Muscle of arm (tissue), 14 donors: ENCODE measurements at places on chromosomes 7 and 10.

- no peak for DNase-seq
Observed at GRCh38 chr7:141575654-141576448, 24.6 kb downstream of the AGK start.

GRCh38 chr7:115793958-115794702 lies 236.4 kb downstream of the TFEC start:
- no peak for DNase-seq

DNA sequence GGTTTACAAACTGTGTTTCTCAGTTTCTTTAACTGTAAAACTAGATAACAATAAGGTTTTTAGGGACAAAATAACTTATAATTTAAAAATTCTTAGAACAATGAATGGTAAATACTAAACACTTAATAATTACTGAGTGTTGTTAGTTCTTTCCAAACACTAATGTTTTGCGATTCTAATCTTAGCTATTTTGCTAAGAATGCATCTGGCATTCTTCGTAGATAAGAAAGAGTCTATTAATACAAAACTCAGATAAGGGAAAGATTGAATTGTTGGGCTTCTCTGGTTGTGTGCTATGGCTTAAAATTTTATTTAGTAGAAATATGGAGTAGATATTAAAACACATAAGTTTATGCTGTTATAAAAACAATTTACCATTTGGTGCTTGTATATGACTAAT lies 45.4 kb downstream of the TMEM229A start:
- DNase-seq, result no peak

- peak; percentile 29 for DNase-seq
Observed at GRCh38 chr7:155804897-155805825, 7.1 kb downstream of the SHH start.

- no peak for DNase-seq
Observed at GRCh38 chr7:108015740-108016139, 12.8 kb upstream of the LAMB1 start.

- no peak for DNase-seq
Observed at GRCh38 chr10:100509241-100509840, 10.3 kb downstream of the SEC31B start.

DNA sequence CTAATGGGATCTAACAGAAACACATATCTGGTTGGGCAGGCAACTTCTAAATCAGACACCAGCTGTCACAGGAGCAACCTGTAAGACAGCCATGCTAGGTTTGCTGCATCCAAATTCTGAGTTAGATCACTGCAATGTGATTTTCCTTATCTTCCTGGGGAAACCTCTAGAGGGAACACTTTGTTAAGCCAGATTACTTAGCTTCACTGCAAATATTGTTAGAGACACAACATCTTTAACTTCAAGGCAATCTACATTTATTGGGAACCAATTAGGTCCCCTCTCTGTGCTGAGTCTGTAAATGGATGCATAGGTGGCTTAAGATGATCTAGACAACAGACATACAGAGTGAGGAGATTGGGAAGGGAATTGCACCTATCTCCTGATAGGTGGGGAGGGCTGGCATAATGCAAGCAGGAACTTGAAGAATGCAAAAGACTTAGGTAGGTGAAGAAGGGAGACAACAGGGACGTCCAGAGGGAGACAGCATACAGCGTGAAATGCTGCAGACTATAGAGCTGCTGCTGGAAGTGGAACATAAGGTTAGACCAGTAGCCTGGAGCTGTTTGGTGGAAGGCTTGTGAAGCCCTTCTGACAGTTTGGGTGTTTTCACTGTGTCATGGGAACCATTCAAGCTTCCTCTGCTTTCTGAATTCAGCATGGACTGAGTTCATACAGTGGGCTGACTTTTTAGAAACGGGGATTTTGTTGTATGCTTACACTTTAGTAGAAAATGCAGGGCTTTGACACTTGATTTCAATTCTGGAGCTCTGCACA lies 109.8 kb upstream of the ELMO1 start:
- no peak for DNase-seq

DNA sequence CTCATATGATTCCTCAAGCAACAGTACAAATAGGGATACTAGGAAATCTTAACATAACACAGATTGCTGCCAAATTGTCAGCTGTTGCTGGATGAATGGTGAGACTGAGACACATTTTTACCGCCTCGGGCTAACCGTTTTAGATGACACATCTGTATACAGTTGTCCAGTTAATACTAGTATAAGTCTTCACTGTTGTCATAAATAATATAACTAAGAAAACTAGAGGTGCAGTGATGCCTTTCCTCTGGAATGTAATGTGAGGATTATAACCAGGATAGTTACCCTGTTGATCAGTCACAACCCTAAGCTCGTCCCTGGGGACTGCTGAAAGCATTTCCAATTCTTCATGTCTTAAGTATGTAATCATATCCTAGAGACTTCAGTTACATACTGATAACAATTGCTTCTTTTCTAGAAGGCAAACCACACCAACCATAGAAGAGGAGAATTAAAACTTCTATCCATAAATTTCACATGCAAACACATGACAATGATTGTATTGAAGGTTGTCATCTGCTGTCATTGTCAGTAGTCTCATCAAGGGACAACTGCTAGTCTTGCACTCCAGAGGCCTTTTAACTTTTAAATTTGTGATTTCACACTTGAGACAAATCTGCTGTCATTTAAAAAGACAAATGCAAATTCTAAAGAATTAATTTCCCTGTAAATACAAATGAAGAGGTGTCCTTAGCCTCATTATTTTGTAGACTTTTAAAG lies 100.4 kb upstream of the SEMA3D start:
- peak; percentile 23 for DNase-seq

- no peak for DNase-seq
Observed at GRCh38 chr10:22630234-22631174, 83.9 kb downstream of the PIP4K2A start.

- DNase-seq, result no peak
Observed at GRCh38 chr7:91193141-91193540, 71.1 kb upstream of the FZD1 start.

DNA sequence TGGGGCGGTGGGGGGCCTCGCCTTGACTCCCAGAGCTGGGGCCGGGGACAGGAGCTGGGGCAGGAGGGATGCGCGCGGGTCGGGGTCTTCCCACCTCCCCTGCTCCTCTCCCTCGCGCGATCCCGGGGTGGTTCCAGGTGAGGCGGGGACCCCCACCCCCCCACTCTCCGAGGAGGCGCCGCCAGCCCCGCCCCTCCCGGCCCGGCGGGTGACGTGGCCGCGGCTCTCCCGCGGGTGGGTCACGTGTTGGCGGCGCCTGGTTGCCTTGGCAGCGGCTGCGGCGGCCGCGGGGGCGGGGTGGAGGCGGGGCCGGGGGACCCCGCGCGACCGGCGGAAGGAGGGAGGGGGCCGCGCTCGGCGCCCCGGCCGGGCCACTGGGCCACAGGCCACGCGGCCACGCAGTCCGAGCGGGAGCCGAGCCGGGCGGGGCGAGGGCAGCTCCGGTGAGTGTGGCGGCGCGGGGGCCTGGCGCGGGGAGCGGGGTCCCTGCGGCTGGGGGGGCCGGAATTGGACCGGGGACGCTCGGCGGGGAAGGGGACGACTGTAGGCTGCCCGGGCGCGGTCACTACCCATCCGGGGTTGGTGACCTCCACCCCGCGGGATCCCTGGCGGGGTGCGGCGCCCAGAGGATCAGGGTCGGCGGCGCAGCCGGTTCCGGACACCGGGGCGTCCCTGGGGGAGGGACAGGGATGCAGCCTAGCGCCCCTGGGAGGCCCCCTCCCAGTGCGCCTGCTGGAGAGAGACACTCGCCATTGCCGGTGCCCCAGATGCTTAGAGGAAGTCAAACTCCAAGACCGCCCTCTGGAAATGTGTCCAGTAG lies at the start of gene ORAI2:
ORAI2 (plus strand) TSS at position 357 of the 820 bp plus-strand sequence. CDS start 5,382 bp downstream, outside the sequence.
- DNase-seq, result peak; percentile 70

DNA sequence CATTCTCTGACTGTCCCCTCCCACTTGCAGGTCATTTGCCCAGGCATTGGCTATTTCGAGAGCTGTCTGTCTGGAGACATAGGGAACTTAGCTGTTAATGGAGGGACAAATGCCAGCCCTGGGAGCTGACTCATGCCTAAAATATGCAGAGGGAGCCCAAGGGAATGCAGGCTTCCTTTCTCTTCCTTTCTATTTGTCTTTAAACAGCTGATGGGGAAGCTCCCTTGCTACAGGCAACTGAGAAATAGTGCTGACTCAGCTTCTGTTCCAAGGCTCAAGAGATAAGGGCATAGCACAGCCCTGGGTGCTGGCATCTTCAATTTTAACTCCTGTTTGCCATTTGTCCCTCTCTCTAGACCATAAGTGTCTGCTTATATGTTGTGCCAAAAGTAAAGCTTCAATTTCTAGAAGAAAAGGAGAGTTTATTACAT lies 82.7 kb upstream of the C1GALT1 start:
- DNase-seq, result peak; percentile 69

- no peak for DNase-seq
Observed at GRCh38 chr10:8504499-8504898, 450.0 kb downstream of the GATA3 start.

- no peak for DNase-seq
Observed at GRCh38 chr10:93363891-93364648, 118.1 kb downstream of the MYOF start.

DNA sequence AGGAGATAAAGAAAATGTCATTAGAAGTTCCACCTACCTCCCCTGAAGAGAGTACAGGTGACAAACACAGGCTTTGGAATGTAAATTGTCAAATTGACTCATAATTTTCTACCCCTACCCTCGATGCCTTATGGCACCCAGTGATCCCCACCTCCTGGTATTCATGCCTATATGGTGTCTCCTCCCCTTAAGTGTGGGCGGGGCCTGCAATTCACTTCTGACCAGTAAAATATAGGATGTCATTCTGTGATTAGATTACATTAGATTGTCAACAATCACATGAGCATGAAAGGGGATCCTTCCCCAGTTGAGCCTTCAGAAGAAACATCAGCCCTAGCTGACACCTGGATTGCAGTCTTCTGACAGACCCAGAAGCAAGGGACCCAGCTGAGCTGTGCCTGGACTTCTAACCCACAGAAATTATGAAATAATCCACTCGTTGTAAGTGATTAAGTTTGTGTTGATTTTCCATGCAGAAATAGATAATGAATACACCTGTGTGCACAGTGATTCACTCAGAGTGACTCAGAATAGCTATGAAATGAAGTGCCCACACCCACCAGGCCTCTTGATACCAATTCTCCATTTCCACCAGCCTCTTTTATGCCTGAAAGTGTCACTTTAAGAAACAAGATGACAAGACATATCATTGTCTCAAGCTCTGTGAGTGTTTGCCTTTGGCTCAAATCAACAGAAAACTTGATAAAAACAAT lies 8.5 kb upstream of the SLC39A12 start:
- no peak for DNase-seq

DNA sequence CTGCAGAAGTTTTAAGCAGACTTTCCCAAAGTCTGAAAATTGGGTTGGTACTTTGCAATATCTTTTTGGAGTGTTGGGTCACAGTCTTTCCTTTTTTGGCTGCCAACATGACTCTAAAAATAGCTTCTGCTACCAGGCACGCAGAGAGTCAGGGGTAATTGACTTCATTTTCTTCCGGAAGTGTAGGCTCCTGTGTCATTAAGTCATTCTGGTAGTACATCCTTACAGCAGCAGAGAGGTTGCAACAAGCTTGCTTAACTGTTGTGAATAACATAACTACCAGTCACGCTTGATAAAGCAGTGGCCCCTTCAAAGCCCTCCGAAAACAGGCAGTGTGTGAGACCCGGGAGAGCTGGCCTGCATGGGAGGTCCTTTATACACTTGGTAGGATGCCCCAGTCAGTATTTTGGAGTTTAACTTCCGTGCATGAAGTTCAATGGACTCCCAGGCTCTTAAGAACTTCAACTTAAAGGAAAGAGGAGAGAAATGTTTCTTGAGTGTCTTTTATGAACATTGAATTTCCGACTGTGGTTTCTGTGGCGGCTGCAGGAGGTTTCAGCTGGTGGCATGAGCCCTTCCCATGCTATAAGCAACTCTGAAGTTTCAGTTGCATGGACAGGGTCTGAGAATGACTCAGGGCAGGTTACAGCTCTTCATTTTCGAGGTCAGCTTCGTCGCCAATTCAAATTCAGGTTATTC lies 310.7 kb downstream of the GALNT17 start:
- DNase-seq, result no peak

- DNase-seq, result no peak
Observed at GRCh38 chr7:24595671-24596418, 22.6 kb downstream of the PALS2 start.

DNA sequence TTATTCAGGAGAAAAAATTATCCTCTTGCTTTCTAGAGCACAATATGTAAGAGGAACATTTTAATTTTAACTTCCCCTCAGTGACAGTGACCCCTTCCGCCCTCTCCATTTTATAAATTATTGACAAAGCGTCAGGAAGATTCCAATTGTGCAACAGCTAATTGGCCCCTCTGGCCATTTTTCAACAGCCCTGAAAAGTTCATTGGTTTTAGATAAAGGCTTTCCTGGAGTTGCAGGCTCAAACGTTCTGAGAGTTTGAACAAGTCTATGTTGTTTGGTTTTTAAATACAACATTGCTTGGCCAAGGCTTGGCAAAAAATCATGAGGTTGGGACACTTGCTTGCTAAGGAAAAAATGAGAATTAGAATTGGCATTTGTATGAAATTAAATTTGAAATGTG lies 422.2 kb upstream of the ANKRD30A start:
- no peak for DNase-seq

DNA sequence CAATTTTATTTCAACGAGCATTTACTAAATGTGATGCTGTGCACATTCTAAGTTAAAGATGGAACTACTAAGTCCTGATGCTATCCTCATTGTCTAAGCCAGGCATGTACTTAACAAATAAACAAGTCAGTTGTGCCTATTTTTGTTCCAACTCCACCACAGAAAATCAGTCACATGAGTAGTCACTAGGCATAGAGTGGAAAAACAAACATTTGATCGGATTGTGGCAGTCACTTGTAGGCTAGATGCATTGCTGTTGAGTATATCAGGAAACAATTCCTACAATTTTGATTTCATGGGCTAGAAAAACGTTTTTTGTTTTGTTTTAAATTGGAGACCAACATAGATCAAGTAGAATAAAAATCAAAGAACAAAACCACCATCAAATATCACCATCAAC lies 177.6 kb upstream of the SLC25A13 start:
- DNase-seq, result no peak

DNA sequence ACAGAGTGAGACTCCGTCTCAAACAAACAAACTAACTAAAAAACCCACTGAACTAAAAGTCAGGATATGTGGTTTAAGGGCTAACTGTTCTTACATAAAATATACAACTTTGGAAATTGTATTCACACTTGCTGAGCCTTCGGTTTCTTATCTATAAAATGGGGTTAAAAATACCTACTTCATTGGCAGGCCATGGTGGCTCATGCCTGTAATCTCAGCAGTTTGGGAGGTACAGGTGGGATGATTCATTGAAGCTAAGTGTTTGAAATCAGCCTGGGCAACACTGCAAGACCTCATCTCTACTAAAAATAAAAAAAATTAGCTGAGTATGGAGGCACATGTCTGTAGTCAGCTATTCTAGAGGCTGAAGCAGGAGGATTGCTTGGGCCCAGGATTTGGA lies 115.4 kb upstream of the KLF6 start:
- DNase-seq, result no peak
